ENCODE measurements at places on chromosomes 12 and 14.

DNA sequence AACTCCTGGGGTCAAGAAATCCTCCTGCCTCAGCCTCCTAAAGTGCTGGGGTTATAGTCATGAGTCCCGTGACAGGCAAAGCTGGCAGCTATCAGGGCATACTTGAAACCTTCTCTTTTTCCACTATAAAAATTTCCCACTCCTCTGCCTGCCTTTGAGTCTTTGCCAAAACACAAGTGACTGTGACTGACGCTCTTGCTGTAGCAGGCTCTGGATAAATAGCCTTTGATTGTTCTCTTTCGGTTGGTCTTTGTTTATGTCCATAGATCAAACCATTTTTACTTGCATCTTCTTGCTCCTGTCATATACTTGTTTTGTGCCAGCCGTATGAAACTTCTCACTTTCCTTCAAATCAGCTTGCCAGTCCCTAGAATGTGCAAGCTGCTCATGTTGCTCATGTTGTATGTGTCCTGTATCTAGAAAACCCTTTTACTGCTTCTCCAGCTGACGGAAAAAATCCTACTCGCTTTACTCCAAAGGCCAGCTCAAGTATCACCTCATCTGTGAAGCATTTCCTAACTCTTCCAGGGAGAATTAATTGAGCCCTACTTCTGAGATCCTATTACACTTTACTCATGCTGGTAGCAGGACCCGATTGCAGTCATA is 73.1 kb downstream of the RESF1 start:
- DNase-seq = no peak

DNA sequence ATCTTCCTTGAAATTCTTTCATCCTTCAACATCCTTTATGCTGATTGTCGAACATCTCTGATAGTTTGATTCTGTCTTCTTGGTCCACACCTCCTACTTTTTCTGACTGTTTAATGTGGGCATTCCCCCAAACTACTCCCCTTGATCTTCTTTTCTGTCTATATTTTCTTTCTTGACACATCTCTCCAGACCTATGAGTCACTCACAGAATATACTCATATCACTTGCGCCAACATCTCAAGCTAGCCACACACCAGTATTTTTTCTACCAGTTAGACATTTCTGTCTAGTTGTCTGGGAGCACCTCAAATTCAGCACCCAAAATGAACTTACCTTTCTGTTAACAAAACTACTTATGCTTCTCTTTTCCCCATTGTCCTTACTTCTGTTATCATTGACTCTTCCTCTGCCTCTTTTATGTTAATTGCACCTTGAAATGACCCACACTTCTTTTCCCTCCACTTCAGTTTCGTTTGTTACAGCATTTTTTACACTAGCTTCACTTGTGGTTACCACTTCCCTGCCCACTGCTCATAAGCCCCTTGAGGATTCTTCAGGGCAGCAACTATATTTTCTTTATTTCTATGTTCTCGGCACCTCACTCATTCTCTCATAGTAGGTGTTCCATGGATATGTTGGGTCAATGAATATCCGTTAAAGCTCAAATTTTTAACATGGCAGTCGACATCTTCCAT is 33.5 kb downstream of the TSHR start:
- DNase-seq = no peak

DNA sequence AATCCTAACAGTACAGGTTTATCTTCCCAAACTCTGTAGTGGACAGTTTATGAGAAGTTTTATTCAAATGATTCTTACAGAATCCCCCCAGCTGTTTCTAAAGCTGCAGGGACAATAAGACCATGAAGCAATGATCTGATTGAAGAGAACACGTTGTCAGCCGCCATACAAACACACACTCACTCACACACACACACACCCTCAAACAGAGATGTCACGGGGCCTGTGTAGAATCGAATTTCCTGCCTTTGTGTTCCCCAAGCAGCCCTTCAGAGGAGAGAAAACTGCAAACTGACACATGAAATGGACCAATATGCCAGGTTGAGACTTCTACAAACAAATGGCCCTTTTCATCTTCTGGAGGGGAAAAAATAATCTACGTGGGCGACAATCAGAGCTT is 80.5 kb upstream of the TBX3 start:
- DNase-seq = no peak

- DNase-seq = no peak
Observed at GRCh38 chr14:89382901-89383845, 33.9 kb downstream of the FOXN3 start.

- no peak for DNase-seq
Observed at GRCh38 chr12:105476616-105477015, 146.1 kb downstream of the C12orf75 start.

DNA sequence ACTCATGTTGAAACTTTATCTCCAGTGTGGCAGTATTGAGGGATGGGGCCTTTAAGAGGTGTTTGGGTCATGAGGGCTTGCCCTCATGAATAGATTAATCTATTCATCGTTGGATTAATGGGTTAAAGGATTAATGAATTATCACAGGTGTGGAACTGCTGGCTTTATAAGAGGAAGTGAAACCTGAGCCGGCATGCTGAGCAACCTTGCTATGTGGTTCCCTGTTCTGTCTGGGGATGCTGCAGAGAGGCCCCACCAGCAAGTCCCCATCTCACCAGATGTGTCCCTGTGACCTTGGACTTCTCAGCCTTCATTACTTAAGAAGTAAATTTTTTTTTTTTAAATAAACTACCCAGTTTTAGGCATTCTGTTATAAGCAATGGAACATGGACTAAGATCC is 109.6 kb downstream of the DYRK2 start:
- no peak for DNase-seq

- DNase-seq = no peak
Observed at GRCh38 chr12:69348162-69348938, at the start of gene LYZ. Gene LYZ (plus strand): TSS chr12:69348381. CDS start chr12:69348409, 28 bp downstream.
